ENCODE measurements at places on chromosomes 3 and 15.

DNA sequence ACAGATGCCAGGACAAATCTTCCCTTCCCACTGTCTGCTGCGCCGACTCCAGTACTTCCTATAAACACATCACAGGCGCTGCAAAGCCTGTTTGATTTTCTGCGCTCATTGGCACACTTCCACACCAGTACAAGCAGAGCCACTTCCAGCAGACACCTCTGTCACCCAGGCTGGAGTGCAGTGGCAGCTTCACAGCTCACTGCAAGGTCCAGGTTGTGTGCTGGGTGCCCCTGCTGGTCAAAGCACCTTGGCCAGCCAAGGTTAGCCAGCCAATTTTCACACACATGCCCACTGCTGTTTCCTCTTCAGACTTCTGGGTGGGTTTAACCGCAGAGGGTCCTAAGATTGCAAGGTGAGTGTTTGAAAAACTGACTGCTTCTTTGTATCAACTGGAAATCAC, 4.9 kb downstream of the CHDH start:
- no peak for DNase-seq

GRCh38 chr3:127531821-127532220, 58.7 kb downstream of the TPRA1 start:
- DNase-seq = no peak

GRCh38 chr3:81666502-81667121, 94.8 kb downstream of the GBE1 start:
- peak; percentile 5 for DNase-seq

DNA sequence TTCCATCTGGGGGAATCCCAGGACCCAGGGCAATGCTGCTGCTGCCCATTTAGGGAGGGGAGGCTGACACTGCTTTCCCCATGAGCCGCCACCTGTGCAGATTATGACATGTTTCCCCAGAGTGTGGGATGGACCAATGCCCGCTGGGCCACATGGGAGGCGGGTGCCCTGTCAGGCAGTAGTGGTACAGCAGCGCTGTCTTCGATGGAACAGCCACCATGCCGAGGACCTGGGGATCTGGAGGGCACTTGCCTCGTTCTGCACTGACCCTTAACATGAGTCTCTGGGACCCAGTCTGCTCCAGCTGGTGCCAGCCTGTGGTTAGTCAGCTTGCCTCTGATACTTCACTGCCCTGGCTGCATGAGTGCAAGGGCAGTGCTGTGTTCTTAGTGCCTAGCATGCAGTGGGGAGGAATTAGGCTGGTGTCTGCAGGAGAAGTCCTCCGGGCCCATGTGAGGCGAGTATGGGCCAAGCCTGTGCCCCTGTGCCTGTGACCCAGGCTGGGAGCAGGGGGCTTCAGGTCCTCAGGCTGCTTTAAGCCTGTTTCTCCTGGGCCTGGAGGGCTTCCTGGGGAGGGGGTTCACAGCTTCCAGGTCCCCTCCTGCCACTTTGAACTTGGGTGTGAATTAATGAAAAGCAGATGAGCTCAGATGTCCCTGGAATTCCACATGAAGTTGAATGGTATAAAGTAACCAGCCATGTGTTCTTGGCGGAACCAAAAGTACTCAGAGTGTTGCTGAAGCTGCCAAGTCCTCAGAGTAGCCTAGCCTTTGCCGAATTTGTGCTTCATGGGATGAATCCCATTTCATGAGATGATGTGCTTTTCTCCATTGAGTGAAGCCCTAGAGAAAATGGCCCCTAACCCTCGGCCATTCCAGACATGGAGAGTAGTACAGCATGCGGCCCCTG, 22.9 kb downstream of the KLF13 start:
- DNase-seq = no peak

DNA sequence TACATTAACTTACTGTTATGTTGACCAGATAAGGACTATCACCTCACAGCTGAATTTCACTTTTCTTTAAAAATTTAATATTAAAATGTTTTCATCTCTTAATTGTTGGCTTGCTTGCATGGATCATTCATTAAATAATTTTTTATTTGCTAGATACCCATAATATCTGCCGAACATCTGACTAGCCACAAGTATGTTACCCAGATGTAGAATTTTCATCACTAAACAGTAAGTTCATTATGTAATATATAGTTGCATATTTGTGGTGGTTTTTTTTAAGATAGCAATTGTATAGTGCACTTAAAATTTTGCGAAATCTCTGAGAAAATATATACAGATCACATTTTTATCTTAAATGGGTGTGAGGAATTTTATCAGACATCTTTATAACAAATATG, 190.4 kb downstream of the MBNL1 start:
- no peak for DNase-seq
